Left lobe of liver (tissue), 2 donors: ENCODE measurements at places on chromosomes 2 and 18. TPM values are rescaled to one million over a fixed set of nuclear protein-coding genes. Genes with fewer than 3 reads are reported as not detected.

The PSMD1 gene
- 41.3 TPM for total RNA-seq

The DOCK10 gene
- 6.0 TPM for total RNA-seq

The FOXI3 gene
- not detected for total RNA-seq

The INHA gene
- total RNA-seq: 0.20 TPM

The ANKRD30B gene
- not detected for total RNA-seq

The RNMT gene
- total RNA-seq: 7.9 TPM

The GCKR gene
- total RNA-seq: 142 TPM

The CRYGC gene
- not detected for total RNA-seq

The IL18R1 gene
- total RNA-seq: 7.6 TPM

The TUBA3E gene
- total RNA-seq: not detected

The NGEF gene
- 23.7 TPM for total RNA-seq

The C2orf80 gene
- total RNA-seq: not detected

The WDR54 gene
- total RNA-seq: 1.5 TPM

The MDH1B gene
- total RNA-seq: 0.28 TPM

The SLC11A1 gene
- 3.3 TPM for total RNA-seq

The MAPK4 gene
- 0.25 TPM for total RNA-seq

The CIDEA gene
- not detected for total RNA-seq

The REEP1 gene
- total RNA-seq: 0.50 TPM

The ERFE gene
- not detected for total RNA-seq

The GPR45 gene
- not detected for total RNA-seq

The AOX1 gene
- total RNA-seq: 1,212 TPM

The GAD1 gene
- not detected for total RNA-seq

The ATP5MC3 gene
- total RNA-seq: 192 TPM

The SKOR2 gene
- not detected for total RNA-seq

The GALNT3 gene
- 1.1 TPM for total RNA-seq

The NOSTRIN gene
- 3.5 TPM for total RNA-seq

The AQP4 gene
- total RNA-seq: 0.45 TPM

The ARL4C gene
- 3.0 TPM for total RNA-seq

The UGT1A1 gene
- 152 TPM for total RNA-seq

The ABCA12 gene
- not detected for total RNA-seq
